ENCODE measurements at places on chromosomes 2 and 18.

- DNase-seq, result no peak
These were observed 134.8 kb upstream of the AGAP1 start for GRCh38 chr2:235358981-235359471.

- DNase-seq, result peak; percentile 31
These were observed 43.2 kb upstream of the YWHAQ start for GRCh38 chr2:9673914-9674481.

DNA sequence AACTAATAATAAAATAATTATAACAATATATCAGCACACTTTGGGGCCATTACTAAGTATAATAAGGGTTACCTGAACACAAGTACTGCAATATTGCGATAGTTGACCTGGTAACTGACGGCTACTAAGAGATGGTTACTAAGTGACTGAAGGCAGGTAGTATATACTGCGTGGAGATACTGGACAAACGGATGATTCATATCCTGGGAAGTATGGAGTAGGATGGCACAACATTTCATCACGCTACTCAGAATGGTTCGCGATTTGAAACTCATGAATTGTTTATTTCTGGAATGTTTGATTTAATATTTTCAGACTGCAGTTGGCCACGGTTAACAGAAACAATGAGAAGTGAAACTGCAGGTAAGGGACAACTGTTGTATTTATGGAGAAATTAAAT is 39.5 kb upstream of the FLACC1 start:
- no peak for DNase-seq

DNA sequence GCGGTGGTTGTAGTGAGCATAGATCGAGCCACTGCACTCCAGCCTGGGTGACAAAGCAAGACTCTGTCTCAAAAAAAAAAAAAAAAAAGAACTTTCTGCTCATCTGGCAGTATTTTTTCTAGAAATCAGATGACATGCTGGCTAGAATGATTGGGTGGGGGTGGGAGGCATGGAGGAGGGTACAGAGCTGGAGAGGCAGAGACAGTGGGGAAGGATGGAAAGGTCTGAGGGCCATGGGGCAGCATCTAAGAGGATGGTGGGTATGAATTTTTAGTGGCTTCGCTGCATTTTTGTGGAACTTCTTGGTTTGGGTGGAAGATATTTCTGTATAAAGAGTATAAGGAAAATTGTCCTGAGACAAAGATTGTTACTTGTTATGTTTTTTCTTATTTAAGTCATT is 23.3 kb downstream of the ARMC9 start:
- DNase-seq, result no peak

GRCh38 chr2:97697252-97698235 is 15.8 kb upstream of the ZAP70 start:
- DNase-seq, result peak; percentile 77

DNA sequence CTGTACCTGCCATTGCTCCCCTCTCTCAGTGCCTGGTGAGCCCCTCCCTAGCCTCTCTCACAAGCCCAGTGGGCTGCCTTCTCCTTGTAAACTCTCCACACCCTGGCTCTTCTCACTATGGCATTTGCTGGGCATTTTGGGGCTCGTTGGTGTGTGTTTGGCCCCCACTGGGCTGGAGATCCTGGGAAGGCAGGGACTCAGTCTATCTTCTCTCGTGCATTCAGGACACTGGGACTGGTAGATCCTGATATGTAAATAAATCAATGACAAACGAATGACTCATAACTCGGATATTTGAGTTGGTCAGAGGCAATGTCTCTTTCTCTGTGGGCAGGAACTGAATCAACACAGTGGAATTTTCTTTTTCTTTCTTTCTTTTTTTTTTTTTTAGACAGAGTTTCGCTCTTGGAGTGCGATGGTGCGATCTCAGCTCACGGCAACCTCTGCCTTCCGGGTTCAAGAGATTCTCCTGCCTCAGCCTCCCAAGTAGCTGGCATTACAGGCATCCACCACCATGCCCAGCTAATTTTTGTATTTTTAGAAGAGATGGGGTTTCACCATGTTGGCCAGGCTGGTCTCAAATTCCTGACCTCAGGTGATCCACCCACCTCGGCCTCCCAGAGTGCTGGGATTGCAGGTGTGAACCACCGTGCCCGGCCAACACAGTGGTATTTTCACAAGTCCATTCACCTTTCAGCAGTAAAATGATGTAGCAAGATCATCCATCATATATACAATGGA is 144.6 kb upstream of the SPRED2 start:
- no peak for DNase-seq

- DNase-seq, result no peak
These were observed 500.2 kb upstream of the SPRED2 start for GRCh38 chr2:65932571-65932970.
